ENCODE measurements at places on chromosomes 7 and 10.

- no peak for DNase-seq
Observed at GRCh38 chr7:107032050-107032449, 12.5 kb upstream of the PRKAR2B start.

- no peak for DNase-seq
Observed at GRCh38 chr10:62972103-62972502, 155.9 kb upstream of the EGR2 start.

DNA sequence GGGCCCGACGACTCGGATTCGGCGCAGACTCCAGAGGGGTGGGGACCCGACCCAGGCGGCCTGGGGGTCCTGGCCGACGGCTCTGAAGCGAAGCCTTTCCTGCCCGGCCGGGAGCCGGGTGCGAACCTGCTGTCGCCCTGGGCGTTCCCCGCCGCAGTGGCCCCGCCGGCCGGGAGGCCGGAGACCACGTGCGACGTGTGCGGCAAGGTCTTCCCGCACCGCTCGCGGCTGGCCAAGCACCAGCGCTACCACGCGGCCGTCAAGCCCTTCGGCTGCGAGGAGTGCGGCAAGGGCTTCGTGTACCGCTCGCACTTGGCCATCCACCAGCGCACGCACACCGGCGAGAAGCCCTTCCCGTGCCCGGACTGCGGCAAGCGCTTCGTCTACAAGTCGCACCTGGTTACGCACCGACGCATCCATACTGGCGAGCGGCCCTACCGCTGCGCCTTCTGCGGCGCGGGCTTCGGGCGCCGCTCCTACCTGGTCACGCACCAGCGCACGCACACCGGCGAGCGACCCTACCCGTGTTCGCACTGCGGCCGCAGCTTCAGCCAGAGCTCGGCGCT, 15.4 kb downstream of the ZNF316 start:
- no peak for DNase-seq

- no peak for DNase-seq
Observed at GRCh38 chr10:131849591-131850382, 51.0 kb upstream of the PPP2R2D start.

- no peak for DNase-seq
Observed at GRCh38 chr10:5843686-5844344, 30.6 kb upstream of the GDI2 start.

DNA sequence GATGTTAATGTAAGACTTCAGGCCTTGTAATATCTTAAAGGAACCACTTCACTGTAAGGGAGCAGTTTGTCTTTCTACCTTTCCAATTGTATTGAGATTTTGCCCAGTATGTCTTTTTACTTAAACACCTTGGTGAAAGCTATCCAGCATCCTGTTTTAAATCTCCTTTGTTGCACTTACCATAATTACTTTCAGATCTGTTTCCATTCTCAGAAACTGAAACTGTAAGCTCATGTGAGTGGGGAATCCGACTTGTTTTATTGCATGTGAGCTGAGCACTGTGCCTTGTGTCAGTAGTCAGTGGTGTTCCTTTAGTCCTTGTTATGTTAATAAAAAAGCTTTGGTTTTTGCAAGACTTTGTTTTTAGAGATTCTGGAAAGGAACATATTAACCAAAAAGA, 42.2 kb downstream of the BMPR1A start:
- DNase-seq, result no peak

DNA sequence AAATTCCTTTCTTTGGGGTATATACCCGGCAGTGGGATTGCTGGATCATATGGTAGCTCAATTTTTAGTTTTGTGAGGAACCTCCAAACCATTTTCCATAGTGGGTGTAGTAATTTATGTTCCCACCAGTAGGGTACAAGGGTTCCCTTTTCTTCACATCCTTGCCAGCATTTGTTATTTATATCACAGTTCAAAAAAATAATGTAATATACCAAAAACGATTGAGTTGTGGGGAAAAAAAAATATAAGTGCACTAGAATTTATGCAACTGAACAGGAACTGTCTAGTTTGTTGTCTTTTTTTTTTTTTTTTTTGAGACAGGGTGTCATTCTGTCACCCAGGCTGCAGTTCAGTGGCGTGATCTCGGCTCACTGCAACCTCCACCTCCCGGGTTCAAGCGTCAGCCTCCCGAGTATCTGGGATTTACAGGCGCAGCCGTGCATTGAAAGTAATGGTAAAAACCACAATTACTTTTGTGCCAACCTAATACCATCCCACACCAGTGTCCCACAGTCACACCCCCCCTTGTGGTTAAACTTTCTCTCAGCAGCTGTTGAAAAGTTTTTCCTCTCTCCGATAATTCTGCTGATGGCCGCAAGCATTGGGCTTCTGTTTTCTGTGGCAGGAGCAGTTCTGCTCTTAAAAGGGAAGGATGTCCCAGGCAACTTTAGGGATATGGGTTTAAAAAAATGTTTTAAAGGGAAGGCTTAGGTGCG, 6.8 kb upstream of the LAT2 start:
- no peak for DNase-seq

GRCh38 chr10:131625041-131625440, 275.8 kb upstream of the PPP2R2D start:
- DNase-seq, result no peak

DNA sequence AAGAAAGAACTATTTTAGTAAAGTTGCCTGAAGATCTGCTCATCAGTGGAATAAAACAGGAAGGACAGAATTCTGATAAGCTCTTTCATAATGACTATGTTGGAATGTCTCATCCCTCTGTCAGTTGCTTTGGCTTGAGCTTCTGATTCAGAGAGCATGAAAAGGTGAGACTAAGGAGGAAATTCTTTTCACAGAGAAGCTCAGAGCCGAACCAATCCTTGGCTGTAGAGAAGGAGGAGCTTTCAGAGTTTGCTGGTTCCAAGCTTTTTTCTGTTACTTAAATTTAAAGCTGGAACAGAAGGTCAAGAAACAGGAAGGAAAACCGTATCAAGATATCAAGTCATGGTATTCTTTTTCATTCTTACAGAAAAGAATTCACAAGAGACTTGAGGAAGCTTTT, 24.0 kb downstream of the GSTO2 start:
- DNase-seq, result no peak

DNA sequence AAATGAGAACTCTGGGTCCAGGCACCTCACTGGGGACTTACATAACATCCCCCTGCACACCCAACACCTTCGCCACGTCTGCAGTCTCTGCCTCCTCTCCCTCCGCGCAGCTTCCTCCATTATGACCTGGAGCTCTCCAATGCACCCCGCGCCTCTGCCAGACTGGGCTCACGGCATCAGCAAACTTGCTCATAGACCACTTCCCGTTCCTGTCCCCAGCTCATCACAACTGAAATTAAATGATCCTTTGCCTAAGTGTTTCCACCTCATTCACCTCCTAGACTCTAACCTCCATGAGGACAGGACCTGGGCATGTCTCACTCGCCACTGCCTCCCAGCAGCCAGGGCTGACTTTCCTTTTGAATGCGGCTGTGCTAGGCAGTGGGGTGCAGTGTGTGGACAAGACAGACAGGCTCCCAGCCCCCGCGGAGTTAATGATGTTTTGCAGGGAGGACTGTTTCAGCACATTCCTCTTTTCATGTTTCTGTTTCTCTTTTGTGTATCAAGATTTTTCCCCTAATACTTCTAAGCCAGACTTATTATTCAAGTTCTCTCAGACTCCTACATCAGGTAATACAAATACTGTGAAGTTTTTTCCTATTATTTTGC, 18.8 kb downstream of the CHST15 start:
- DNase-seq, result no peak

DNA sequence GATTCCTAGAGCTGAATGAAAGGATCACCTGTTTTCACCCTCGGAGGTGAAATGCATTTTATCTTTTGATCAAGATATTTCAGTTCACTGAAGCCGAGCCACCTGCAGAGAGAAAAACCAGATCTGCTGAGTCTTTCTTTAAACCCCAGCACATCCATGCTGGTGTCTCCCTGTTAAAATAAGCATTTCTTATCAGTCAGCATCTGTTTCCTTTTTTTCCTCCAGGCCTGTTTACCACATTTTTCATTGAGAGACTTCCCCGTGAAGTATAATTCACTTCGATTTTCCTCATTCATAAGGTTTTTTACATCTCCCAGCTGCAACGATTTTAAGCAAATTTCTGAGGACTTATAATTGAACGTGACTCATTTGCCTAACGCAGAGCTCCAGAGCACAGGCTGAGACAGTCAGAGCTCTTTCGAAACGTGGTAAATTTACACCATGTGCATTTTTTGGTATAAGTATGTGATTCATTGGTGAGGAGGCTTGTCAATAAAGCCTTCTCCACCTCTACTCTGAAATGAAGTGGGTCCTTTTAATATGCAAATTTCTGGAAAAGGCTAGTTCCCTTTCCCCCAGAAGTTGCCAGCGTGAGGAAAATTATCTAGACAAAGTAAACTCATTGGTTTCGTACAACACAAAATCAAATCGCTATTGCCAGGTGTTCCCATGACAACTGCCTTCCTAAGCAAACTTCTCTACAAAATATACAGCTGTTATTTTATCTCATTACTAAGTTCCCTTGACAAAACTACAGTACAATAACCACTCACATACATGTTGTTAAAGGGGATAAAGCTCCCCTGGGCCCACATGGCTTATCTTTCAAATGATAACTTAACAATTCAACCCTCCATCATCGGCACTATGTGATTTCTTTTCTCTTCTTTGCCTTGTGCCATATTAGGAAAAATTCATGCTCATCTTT, 374.8 kb upstream of the AKR1E2 start:
- no peak for DNase-seq

DNA sequence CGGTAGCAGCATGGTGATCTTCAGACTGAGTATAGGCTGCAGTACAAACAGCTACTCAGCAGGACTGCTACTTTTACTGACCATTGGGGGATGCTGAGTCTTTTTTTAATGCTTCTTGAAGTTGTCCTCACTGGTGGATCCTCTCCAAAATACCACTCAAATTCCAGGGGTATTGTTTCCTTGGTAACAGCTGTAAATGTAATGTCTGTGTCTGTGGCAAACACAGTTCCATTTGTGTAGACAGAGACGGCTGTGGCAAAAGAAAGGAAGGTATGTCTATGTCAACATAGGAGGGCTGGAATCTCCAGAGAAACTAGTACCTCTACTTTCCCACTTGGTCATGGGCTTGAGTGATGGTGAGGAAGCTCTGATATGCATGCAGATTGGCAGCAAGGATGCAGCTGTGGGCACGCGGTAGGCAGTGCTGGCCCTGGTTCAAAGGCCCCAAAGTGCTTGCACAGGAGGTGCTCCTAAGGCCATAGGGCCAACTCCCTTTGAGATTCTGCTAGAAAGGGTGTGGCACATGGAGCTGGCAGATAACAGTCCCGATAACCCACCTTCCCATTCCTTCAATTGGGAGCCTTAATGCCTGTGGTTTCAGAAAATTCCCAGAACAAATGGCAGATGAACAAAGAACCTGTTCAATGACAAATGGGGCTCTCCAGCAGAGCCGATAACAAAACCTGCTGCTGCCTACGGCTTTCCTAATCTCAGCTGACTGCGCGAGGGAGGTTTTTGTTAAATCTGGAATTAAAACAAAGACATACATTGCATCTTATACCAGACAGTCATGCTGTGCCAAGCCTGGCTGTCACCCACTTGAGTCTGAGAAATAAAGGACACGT, 43.0 kb downstream of the PKD1L1 start:
- no peak for DNase-seq

DNA sequence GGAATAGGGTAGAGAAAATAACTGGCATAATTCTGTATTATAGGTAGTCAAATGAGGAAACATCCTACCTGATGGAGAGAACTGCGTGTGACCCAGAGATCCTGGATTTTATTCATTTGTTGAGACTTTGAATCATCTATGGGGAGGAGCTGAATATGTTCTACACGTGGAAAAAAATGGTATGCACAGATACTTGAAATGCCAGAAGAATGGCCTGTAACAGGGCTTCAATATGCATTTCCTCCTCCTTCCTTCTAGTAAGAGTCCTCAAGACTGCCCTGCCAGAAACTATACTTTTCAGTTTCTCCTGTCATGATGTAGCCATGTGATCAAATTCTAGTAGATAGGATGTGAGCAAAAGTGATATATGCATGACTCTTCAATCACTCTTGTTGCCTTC, 301.6 kb upstream of the HGF start:
- DNase-seq, result no peak

- no peak for DNase-seq
Observed at GRCh38 chr7:117775801-117776200, 97.4 kb downstream of the CTTNBP2 start.

- no peak for DNase-seq
Observed at GRCh38 chr7:30937416-30937815, 25.8 kb downstream of the AQP1 start.

DNA sequence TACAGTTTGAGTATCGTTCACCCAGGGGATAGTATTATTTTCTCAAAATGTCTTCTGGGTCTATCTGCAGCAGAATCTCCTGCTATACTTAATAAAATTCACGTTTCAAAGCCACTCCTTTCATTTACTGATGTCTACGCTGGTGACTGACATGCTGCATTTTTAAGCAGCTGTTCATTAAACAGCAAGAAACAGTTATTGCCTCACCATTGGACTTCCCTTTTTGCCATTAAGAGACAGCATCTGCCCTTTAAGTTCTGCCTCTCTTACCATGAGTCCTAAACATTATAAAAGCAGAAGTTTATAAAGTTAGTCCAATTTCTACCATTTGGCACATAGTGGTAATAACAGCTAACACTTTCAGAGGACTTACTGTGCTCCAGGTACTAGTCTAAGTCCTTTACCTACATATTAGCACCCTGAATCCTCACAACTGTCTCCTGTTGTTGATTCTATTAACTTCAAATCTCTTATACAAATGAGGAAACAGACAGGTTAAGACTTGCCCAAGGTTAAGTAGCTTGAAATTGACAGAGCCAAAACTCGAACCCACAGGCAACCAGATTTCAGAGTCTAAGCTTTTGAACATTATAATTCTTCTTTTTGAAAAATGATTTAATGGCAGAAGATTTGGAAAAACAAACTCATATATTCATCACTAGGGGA, 169.5 kb downstream of the SNX13 start:
- DNase-seq, result no peak

DNA sequence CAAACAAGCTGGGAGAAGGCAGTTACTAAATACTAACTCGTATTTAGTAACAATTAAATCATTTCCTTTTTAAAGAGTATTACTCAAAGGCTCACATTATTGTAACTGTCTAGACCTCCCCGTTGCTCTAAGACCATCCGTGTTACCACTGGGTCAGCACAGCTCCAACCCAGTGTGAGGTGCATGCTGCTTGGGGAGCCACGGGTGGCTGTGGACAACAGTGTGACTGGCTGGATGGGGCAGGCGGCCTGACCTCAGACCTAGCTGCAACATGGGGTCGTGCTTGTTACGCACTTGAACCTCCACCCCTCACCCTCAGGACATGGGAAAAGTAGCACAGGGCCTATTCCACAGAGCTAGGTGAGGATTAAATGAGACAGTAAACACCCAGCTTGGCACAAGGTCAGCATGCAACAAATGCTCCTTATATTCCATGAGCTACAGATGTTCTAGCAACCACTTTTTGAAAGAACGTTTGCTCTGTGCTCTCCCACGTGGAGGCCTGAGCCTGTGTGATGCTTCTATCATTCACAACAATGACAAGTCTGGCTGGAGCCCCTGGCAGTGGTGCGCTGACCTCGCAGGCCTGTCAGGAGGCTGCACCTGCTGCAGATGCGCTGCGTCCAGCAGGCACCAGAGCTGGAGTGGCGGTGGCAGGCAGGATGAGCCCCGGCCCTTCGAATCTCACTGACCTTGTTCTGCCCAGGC, 135.7 kb downstream of the PKD1L1 start:
- DNase-seq, result no peak

GRCh38 chr10:19620811-19621210, 195.4 kb upstream of the PLXDC2 start:
- no peak for DNase-seq
